Activated T-helper 1 cell treated with anti-CD3 and anti-CD28 coated beads, Interleukin-2, amount 50 U/mL, for 16 hours (primary cell): ENCODE measurements at places on chromosomes 5 and 9.

GRCh38 chr5:145467446-145467845, 367.7 kb downstream of the PRELID2 start:
- no peak for DNase-seq

DNA sequence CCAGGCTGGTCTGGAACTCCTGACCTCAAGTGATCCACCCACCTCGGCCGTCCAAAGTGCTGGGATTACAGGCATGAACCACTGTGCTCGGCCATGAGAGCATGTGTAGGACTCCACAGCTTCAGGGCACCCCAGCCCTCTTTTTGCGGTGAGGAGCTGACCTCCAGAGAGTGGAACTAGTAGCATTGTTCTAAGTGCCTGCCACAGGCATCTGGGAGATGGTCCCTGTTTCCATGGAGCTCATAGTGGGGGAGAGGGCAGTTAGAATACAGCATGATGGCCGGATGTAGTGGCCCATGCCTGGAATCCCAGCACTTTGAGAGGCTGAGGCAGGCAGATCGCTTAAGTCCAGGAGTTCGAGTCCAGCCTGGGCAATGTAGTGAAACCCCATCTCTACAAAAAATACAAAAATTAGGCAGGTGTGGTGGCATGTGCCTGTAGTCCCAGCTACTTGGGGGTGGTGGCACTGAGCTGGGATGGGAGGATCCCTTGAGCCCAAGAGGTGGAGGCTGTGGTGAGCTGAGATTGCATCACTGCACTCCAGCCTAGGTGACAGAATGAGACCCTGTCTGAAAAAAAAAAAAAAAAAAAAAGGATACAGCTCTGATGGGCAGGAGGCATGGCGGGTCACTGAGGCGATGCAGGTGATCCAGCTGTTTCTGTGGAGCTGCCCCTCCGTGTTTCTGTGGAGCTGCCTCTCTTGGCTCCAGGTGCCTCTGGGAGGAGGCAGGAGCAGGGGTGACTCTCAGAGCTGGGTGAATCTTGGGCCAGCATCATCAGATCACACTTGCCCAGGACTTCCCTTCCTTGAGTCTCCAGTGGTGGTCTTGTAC, 4.2 kb downstream of the ASS1 start:
- no peak for DNase-seq

GRCh38 chr9:119963798-119964372, 594.6 kb upstream of the BRINP1 start:
- DNase-seq, result no peak

DNA sequence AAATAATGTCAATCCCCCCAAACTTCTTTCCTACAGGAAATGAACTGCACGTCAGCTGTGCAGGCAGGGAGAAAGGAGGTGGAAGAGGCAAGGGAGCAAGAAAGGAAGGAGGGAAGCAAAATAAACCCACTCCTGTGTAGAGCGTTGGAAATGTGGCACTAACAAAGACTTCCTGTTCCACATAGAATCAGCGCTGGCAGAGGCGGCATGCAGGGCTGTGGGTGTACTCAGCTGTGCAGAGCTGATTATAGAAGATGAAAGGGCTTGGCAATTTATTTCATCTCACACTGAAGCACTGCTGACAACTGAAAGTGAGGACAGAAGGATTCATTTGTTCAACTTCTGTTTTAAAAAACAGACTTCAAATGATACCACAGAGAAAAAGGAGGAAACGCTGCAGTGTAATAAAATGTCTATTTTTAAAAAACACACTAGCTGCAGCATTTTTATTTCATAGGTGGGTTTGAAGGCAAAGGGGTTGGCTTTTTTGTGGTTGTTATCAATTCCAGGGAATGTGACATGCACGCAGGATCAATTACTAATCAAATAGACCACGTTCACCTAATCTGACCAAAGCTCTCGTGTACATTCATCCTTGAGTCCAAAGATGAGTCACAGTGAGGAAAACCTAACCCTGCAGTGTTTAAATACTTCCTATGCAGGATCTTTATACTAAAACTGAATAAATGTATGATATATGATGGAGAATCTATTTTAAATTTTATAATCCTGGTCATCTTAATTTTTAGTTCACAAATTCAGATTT, 583.5 kb downstream of the ZNF608 start:
- no peak for DNase-seq

- DNase-seq, result no peak
Measured at GRCh38 chr5:151450605-151451004, 3.2 kb downstream of the SLC36A1 start.

DNA sequence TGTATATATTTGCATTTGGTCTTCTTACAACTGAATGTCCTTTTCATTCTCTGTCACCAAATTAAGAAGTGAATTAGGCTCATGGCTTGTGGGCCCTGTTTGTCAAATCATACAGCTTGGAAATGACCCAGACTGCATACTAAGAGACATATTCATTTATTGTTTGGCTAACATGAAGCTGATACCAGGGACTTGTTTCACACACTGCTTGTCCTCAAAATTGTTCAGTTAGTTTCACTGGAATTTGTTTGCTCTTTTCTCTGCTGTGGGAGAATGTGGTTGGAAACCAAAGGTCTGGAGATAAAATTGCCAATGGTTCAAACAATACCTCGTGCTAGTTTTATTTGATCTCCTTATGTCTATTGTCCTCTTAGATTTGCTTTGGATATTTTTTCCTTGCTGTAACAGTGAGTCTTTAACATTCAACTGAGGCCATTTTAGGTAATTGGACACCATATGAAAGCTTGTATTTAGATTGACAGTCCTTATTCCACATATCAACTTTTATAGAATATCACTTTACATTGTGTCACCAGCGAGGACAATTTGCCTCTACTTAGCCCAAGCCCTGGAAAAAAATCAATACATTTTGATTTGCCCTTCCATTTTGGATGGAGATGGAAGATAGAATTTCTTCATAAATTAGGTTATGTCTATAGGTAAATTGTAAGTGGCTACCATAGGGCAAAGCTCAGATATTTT, 144.3 kb upstream of the MTAP start:
- no peak for DNase-seq

GRCh38 chr5:67333171-67333570, 136.6 kb upstream of the CD180 start:
- DNase-seq, result no peak

DNA sequence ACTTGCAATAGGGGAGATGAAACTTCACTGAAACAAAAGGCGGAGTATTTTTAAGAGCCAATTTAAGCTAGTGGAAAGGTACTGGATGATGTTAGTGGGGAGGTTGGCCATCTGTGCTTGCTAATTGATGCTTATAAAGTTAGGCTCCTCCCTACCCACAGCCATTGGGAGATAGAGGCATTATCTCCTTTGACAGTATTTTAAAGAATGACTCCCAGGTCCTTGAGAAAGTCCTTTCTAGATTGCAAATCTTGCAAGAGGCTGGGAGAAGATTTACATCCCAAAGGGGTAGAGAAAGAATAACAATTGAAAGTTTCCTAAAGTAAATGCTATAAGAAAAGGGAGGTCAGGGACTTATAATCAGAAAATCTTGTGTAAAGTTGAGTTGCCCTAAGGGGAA, 282.6 kb downstream of the BRINP1 start:
- DNase-seq, result no peak

GRCh38 chr5:10699987-10700386, 61.0 kb downstream of the DAP start:
- DNase-seq, result no peak

DNA sequence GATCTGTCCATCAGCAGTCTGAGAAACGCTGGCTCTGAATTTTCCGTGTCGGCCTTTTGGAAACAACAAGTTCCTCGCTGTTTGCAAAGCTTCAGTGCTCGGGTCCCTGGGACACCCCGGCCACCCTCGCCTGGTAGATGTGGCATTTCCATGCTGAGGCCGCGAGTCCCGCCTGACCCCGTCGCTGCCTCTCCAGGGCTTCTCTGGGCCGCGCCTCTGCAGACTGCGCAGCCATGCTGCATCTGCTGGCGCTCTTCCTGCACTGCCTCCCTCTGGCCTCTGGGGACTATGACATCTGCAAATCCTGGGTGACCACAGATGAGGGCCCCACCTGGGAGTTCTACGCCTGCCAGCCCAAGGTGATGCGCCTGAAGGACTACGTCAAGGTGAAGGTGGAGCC, 4.7 kb downstream of the NTNG2 start:
- DNase-seq, result no peak

GRCh38 chr9:522658-523057, 308.0 kb downstream of the DOCK8 start:
- no peak for DNase-seq

DNA sequence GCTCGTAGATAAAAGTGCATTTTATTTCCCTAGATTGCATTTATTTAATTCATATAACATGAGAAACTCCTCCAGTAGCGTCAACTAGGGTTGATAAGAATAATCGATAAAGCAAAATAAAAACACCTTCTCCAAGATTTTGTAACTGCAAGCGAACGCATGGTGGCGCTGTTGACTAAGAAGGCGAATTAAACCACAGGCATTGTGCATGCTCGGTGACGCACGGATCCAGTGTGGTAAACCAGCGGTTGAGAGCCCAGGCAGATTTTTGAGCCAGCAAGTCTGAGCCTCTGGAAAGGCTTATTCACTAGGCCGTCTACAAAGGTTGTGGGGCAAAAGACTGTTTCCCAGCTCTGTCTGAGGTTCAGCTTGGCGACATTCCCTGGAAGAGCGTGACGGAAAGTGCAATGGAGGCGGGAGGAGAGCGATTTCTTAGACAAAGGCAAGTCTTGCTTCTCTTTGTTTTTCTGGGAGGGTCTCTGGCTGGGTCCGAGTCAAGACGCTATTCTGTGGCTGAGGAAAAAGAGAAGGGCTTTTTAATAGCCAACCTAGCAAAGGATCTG, at the start of gene PCDHB3:
TSS of gene PCDHB3 (plus strand) at position 231 of the 563 bp plus-strand sequence. CDS start at position 408, 177 bp downstream.
- DNase-seq, result no peak

DNA sequence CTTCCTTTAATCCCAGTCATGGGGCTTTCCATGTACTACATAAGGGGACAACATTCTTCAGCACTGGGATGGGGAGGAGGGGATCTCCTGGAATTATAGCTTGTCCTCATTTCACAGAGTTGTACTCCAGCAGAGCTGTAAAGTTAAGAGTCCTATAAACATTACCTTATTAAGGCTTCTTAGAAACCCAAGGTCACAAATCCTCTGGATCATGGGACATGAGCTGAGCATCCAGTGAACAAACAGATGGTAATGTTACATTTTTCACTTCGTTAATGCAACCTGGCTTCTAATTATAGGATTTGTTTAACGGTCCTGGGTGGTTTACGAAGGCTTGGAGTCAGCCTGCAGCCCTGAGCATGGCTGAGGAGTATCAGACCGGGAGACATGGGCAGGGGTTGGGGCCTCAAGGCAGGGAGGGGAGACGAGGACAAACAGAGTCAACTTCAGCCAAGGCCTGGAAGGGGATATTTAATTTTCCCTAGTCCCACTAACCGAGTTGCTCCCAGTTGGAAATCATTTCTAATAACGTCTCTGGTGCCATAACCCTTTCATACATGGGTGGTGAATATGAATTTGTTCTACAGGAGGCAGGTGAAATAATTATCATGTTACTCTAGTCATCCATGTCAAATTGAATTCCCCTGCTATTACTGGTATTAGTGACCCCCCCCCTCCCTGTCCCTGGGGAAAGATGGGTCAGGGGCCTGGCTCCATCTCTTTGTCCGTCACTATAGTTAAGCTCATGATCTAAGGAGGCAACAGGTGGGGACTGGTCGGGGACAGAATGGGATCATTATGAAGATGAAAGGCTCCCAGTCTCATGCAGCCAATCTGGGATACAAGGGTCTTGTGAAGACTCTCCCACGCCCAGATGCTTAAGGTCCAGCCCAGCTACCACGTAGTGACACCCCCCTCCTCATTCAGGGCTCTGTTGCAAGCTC, 10.7 kb upstream of the IL17B start:
- DNase-seq, result no peak

GRCh38 chr5:170111088-170111785, 5.5 kb downstream of the FOXI1 start:
- no peak for DNase-seq

GRCh38 chr9:136644343-136644592, 18.4 kb upstream of the EGFL7 start:
- DNase-seq, result no peak

GRCh38 chr5:6713274-6714225, at the start of gene TENT4A:
TSS of gene TENT4A (plus strand) at chr5:6713432. CDS start at chr5:6713984, 552 bp downstream.
- DNase-seq, result no peak

DNA sequence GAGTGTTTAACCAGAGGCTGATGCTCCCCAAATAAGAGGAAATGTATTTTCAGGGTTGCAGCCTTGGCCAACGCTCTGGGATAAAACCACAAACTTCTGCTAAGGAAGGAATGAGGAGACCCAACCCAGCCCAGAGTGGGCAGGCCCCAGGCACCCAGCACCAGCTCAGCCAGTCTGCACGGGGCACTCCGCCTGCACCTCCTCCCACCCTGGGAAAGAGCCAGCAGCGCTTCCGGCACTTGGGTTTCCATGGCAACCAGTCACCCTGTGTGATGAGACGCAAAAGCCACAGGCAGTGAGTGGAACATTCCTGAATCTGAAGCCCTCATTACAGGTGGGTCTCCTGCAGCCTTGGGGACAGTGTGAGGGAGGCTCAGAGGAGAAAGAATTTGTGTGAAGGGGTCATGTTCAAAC, 85.2 kb upstream of the ZBTB43 start:
- DNase-seq, result peak; percentile 70

DNA sequence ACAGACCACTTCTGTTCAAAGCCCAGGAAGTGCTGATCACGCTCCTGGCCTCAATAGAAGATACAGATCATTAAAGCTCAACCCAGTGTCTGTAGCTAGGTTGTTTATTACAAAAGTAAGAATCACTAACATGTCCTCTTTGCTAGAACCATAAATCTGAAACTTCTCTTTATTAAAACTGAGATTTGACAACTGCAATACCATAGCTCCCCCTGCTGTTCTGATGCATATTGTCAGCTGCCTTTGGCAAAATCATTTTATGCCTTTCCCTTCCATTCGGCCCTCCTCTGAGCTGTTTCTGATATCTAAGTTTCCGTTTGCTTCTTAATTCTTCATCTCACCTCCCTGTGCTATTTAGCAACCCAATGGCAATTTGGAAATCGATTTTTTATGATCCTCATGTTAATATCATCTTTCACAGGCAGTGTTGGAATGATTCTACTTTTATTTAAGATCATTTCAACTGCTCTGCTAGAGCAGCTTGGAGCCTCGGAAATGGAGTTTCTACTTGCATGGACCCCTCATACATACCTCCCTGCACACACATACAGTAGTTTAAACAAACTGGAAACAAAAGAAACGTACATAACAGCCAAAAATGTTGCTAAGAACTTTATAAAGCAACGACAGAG, 998.8 kb downstream of the MAT2B start:
- DNase-seq, result no peak

- DNase-seq, result no peak
Measured at GRCh38 chr5:125699860-125700259, 723.3 kb upstream of the GRAMD2B start.

- DNase-seq, result no peak
Measured at GRCh38 chr5:81626524-81626923, 124.4 kb downstream of the SSBP2 start.

- DNase-seq, result no peak
Measured at GRCh38 chr9:101387871-101388506, 3.2 kb upstream of the BAAT start.

- no peak for DNase-seq
Measured at GRCh38 chr9:34457266-34458012, 931 bp downstream of the FAM219A start.

DNA sequence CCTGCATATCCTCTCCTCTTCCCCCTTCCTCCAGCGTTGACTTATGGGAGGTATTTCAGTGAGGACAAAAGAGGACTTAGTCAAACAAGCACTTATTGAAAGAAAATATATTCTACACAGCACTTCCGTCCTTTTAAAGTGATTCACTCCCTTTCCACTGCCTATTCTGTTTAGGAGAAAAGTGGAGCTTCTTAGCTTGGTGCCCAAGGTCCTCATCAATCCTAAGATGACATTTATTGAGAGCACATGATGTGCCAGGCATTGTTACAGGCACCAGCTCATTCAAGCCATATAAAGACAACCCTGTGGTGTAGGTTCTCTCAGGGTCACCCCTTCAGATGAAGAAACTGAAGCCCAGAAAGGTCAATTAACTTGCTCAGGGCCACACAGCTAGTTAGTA, 95.9 kb downstream of the KCNIP1 start:
- DNase-seq, result no peak
